ENCODE measurements at places on chromosomes 6 and 20.

GRCh38 chr20:61507778-61508177 lies 255.7 kb downstream of the CDH4 start:
- no peak for DNase-seq

- no peak for DNase-seq
Observed at GRCh38 chr6:126063512-126064146, 77.3 kb downstream of the TRMT11 start.

GRCh38 chr20:41078329-41078728 lies 49.7 kb downstream of the TOP1 start:
- DNase-seq, result no peak

DNA sequence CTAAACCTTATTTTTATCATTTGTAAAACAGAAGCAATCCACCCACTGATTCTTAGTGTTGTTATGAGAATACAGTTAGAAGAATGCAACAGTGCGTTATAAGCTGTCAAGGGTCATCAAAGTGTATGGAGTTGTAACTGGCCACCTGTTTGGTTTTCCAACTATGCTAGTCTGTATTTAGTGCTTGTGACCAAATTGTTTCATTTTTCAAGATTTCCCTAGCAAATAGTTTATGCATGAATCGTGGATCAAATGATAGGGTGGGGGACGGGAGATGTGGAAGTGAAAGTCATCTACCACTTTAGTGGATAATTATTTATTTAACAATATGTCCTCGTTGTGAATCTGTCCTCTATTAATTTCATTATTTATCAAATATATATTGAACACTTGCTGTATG lies 175.4 kb upstream of the HDDC2 start:
- DNase-seq, result no peak

GRCh38 chr6:150537893-150538292 lies 61.8 kb upstream of the PLEKHG1 start:
- DNase-seq, result no peak

GRCh38 chr20:53574259-53574789 lies 19.3 kb downstream of the ZNF217 start:
- DNase-seq, result no peak

DNA sequence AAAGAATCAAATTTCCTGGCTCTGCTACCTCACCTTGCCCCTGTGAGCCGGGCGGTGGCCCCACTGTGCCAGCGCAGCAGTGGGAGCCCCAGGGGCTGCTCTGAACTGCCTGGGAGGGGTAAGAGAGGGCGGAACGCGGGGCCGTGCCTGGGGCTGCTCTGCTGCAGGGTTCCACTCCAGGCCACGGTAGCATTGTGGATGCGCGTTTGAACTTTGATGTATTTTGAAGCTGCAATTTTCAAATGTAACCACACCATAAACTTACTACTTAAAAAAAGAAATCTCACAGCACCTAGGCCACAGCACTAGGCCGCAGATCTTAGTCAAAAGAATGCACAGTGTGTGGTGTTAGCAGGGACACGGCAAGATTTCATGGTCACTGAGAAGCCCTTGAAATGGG lies 57.5 kb downstream of the PRDM1 start:
- no peak for DNase-seq

DNA sequence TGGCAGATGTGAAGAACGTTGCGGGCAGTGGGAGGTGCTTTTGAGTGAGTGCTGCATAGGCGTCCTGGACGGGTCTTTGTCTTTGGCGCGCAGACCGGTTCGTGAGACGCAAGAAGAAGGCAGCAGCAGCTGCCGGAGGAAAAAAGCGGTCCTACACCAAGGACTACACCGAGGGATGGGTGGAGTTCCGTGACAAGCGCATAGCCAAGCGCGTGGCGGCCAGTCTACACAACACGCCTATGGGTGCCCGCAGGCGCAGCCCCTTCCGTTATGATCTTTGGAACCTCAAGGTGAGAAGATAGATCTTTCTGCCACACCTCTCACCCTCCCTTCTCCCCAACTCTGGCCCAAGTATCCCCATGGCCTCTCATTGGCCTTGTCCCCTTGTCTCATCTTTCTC lies 1.1 kb downstream of the ABT1 start:
- no peak for DNase-seq

DNA sequence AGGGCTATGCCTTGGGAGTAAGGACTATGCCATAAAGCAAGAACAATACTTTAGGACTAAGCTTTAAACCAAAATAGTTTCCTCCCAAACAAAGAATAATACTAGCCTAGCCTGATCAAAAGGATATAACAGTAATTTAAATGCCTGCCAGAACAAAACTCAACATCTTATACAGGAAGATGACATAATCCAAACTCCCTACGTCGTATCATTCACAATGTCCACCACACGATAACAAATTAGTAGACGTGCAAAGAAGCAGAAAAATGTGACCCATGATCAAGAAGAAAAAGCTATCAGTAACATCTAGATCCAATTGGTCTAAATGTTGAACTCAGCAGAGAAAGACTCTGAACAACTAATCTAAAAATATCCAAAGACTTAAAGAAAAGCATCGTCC lies 65.8 kb downstream of the RSPH3 start:
- no peak for DNase-seq

GRCh38 chr20:50794846-50795634 lies at the start of gene BCAS4:
BCAS4 (plus strand) TSS chr20:50795061; CDS start chr20:50795084, 23 bp downstream.
- peak; percentile 82 for DNase-seq

DNA sequence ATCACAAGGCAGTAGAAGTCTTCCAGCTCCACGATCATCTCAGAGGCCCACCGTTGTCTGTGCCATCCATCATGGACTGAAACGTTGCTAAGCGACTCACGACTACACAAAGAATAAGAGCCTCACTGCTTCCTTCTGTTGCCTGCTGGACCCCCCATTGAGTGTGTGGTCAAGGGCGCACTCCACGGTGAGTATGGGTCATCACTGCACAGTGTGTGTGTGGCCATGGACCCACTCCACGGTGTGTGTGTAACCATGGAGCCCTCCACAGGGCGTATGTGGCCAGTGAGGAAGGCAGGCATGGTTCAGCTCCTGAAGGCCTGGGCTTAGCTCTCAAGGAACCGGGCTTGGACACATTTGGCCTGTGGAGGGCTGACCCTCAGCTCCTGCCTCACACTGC lies 123.4 kb upstream of the AFDN start:
- no peak for DNase-seq

GRCh38 chr6:84033523-84034451 lies at the start of gene MRAP2:
MRAP2 (plus strand) TSS chr6:84033772; CDS start chr6:84055319, 21,547 bp downstream.
- no peak for DNase-seq

- DNase-seq, result no peak
Observed at GRCh38 chr6:44733126-44733525, 345.6 kb downstream of the CDC5L start.

- DNase-seq, result no peak
Observed at GRCh38 chr6:44533421-44533820, 145.9 kb downstream of the CDC5L start.

DNA sequence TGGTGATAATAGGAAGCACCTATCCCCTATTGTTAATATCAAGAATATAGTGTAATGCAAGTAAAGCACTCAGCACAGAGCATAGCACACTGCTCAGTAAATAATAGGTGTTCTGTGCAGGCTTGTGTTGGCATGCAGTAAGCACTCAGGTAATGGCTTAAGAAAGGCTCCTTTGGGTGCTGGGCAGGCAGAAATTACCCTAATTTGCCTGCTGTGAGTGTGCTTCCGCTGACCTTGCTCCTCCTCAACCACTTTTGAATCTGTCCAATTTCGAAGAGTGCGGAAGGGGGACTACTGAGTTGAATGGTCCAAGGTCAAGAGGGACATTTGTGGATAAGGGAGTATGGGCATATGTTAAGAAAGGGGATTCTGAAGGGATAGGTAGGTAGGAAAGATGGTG lies 15.4 kb downstream of the SRSF3 start:
- DNase-seq, result no peak
